NCI-H460 (cell line): ENCODE measurements at places on chromosomes 5 and 9. TPM values are rescaled to one million over a fixed set of nuclear protein-coding genes. Genes with fewer than 3 reads are reported as not detected.

FRMD3 gene
- total RNA-seq: 2.7 TPM in 2 replicates

DNA sequence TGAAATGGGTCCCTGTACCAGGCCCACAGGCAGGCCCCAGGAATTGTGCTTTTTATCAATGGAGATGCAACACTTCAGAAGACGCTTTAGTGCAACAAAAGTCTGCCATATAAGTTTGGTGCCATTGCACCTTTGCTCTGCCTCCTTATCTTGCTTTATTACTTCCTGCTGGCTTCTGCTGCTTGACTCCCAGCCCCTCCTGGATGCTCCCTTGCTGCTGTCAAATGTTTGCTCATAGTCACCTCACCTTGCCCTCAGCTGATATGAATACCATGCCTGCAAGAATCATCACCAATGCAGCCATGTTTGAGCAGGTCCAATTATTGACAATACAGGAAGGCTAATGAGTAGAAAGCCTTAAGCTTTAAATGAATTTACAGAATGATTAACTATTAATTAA lies 25.4 kb downstream of the MEGF10 start:
- no peak for DNase-seq

DNA sequence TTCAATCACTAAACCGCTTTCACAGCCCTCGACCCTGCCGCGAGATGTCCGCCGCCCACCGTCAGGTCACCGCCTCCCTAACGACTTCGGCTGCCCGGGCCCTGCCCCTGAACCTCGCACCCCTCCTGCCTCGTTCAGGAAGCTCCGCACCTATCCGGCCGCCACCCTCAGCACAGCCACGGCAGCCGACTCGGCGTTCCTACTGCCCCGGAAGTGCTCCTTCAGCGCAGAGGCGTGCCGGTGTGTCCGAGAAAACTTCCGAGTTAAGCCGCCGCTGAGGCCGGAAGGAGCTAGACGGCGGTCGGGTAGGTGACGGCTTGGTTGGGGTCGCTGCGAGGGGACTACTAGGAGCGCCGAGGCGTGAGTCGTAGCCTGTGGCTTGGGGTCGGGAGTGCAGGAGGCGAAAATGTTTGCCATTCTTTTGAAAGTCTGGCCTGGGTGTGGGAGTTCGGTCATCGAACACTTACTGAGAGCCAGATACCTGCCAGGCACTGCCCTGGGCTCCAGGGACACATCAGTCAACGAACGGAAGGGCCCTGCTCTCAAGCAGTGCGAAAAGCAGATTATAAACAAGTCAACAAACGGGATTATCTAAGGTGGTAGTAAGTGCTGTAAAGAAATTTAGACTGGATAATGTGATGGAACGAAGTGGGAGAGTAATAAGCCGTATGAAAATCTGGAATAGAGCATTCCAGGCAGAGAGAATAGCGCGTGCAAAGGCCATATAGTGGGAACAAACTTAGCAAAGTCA lies at the start of the genes FAM114A2 and MFAP3:
FAM114A2 (minus strand) TSS at position 204 of the 751 bp plus-strand sequence. CDS start 3,957 bp downstream, outside the sequence.
MFAP3 (plus strand) TSS at position 261 of the 751 bp plus-strand sequence. CDS start 10,756 bp downstream, outside the sequence.
- DNase-seq: peak; percentile 82

DNA sequence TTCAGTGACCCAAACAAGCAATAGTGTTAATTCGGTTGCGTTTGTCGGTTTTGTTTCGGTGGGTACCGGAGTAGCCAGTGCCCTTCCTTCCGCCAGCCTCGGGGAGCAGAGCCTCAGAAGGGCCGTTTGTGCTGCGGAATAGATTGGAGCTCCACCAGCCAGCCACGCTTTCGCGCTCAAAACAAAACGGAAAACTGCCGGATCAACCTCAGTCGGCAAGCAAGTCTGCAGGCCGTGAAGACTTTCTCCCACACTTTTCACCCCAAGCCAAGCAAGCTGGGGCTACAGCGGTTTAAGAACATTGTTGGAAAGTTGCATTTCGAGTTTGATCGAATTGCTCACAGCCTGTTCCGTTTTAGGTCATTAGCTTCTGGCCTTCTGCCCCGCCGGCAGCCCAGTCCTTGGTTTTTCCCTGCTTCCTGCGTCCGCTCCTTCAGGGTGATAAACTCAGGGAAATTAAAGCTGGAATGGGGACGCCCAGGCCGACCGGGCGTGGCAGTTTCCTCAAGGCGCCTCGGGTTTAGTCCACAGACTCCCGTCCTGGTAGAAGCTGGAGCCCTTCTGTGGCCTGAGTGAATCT lies 803 bp upstream of the CCNO start:
- peak; percentile 7 for DNase-seq

RAPGEF1 gene
- 27.7 and 28.7 TPM in 2 replicates for total RNA-seq

DNA sequence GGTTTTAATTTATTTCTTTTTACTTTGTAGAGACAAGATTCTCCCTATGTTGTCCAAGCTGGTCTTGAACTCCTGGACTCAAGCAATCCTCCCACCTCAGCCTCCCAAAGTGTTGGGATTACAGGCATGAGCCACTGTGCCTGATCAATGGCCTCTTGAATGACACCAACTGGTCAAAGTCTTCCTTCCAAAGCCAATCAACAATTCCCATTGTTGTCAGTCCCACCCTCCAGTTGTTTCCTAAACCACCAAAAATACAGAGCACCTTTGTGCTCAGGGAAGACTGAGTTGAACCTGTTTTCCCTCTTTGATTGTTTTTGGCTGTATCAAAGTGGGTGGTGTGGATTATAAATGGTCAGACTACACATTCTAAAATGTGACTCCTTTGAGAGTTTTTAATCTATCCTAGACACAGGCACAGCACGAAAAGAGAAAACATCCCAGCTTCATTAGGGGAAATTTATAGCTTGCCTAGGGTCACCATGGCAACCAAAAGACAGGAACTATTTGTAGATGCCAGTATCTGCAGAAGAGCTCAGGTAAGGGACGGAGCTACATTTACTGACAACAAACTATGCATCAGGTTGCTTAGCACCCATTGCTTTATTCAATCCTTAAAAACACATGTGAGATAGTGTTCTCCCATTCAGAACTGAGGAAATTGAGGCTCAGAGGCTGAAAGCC lies 27.6 kb upstream of the ATP6V1G1 start:
- no peak for DNase-seq

GPR151 gene
- total RNA-seq: not detected in 2 replicates

DNA sequence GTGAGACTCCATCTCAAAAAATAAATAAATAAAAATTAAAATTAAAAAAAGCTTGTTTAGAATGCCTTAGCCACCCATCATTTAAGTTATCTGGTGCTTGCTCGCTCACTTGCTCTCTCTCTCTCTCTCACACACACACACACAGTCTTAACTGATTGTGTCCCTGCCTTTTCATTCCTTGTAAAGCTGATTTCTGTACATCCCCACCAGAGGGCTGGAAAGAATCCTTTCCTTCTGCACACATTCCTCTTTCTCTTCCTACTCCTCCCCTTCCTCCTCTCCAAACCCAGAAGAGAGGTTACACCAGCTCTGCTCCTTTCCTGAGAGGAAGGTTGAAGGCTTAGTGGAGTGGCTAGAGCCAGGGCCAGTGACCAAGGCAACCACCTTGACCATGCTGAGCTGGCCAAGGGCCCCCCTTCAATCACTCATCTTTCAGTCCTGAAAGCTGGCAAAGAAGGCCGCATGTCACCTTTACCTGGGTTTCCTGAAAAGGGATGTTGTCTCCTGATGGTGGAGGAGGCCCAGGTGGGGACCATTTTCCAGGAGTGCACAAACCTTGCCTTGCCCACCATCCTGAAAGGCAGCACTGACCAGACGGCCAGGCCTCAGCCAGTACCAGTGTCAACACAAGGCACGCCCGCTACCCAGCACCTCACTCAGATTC lies 25.6 kb downstream of the STK10 start:
- DNase-seq: no peak

GRCh38 chr9:12884736-12885395 lies 110.0 kb downstream of the LURAP1L start:
- peak; percentile 67 for DNase-seq

DNA sequence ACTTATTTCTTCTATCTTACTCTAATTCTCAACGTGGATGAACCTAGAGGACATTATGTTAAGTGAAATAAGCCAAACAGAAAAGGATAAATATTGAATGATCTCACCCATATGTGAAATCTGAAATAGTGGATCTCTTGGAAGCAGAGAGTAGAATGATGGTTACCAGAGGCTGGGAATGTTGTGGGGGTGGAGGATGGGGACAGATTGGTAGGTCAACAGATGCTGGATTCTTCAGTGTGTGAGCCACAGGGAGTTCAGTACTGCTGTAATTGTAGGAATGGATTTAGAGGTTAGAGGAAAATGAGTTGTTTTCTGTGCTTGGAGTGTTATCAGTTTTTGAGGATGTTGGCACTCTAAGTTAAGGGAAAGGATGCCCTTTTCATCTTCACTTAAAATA lies 190.6 kb downstream of the FBXL7 start:
- DNase-seq: no peak

- DNase-seq: peak; percentile 86
Observed at GRCh38 chr5:76789991-76790581, 28.7 kb upstream of the F2RL1 start.

- no peak for DNase-seq
Observed at GRCh38 chr9:82665324-82665723, 397.6 kb downstream of the RASEF start.

DNA sequence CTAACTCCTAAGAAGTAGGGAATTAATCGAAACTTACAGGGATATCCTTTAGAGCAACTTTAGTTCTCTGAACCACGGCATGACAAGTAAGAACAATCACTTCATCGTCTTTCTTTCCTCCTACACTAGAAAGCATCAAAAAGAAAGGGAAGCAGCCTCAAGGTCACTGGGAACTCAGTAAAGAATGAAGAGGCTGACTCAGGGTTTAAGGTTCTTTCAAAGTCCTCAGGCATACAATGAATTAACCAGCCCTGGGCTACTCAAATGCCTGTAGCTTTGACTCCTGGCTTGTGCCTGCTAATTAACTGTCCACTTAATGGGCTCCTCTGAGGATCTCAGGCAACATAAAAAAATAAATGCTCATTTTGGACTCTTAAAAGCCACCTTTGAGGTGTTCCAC lies 102.0 kb downstream of the TRIM32 start:
- no peak for DNase-seq

GRCh38 chr9:138045541-138046490 lies 168.2 kb downstream of the CACNA1B start:
- DNase-seq: no peak

DNA sequence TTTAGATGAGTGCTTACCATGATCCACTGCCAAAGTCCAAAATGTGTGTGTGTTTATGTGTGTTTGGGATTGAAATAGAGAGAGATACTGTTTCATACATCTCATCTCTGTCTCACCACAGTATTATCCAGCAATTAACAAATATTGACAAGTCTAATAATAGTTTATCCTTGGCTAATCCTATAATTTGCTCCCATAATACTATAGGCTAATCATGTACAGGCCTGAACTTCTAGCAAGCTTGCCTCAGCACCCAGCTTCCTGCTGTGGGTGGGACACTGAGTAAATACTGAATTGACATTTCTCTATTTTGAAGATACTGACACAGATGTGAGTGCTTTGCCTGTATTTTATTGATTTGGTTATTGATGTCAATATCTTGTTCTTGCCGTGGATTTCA lies 35.3 kb upstream of the KCNV2 start:
- DNase-seq: no peak

IRX1 gene
- total RNA-seq: not detected in 2 replicates

DNA sequence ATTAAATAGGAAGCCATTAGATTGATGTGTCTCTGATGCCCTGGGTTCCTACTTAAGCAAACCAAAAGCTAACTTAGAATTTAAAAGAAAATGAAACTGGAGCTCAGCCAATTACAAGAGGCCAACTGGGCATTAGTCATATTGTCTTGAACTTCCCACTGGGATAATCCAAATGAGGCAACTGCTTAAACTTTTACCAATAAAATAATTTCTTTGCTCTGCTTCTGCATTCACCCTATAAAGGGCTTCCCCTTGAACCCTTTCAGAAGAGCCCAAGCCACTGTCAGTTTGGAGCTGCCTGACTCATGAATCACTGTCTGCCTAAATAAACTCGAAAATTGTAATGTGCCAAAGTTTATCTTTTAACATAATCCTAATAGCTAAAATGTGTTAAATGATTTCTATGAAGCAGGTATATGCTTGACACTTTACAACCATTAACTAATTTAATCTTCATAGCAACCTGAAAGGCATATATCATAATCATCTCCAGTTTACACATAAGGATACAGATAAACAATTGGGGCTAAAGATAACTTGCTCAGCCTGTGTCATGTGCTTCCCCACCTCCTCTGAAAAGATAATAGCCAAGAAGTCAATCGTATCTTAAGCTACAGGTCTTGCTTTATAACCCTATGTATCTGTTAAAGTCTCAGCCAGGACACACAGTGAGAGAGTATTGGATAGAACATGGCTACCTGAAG lies 11.5 kb downstream of the GPR150 start:
- DNase-seq: no peak

DNA sequence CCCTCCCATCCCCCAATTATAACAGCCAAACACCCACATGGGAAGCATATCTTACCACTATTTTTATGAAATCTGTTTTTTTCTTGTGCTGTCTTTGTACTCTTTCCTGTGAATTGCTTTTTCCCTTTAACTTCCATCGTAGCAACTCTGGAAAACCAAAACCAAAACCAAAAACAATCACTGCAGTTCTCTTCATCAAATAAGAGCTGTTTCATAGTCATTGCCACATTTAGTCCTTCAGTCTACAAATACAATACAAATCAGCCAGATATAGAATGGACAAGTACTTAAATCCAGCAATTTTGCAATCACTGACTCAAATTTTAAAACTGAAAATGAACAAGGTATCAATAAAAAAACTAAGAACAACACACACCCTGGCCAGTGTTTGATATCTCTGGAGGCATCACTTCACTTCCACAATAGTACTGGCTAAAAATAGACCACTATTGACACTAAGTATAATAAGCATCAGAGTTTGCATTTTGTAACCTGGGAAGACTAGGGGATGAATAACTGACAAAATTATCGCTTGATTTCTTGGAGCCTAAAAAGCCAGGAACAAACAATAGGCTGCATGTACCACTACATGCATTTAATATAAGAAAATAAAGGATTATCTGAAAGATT lies 5.4 kb downstream of the PUM3 start:
- DNase-seq: no peak

DNA sequence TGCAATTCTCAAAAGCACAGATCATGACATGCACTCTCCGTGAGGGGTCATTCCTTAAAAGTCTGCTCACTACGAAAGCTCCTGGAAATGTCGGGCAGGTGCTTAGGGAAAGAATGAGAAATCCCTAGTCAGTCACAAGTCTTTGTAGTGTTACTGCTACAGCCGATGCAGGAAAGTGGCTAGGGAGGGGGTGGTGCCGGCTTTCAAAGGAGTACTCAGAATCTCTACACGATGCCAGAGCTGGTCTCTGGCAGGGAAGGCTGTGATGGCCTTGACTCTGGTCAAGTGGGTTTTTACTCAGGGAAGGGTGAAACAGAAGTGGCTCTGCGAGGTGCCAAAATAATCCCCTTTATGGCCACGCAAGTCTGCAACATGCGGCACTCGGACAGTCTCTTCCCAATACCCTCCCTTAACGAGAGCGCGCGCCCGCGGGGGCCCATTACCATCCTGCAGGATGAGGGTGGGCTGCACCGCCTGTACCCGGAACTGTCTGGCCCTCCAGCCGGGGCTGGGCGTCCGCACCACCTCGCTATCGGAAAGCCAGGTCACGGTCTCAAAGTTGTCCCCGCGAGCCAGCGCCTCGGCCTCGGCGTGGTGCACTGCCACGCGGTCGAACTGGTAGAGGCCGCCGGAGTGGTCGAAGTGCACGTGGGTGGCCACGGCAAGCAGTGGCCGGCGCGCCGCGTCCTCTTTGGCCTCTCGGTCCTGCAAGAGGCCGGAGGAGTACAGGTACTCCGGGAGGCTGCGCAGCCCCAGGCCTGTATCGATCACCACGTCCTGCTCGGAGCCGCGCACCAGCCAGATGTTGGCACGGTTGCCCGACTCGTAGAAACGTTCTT lies 956 bp downstream of the MBLAC2 start:
- DNase-seq: no peak

BRD3 gene
- 7.8 and 9.0 TPM in 2 replicates for total RNA-seq

SLC27A6 gene
- not detected in 2 replicates for total RNA-seq

HSD17B3 gene
- 0.84 TPM in 1 of 2 replicates, not detected in the other for total RNA-seq

- DNase-seq: no peak
Observed at GRCh38 chr5:74500110-74500917, 140.2 kb downstream of the ENC1 start.
